SJSA1 (cell line): ENCODE measurements at places on chromosomes 2 and 18. TPM values are rescaled to one million over a fixed set of nuclear protein-coding genes. Genes with fewer than 3 reads are reported as not detected.
A peak's percentile ranks its signal among the peaks of the same experiment; 100 is the strongest.

GRCh38 chr2:121992700-121993099 lies 237.2 kb downstream of the TSN start:
- H3K36me3 ChIP-seq = no peaks in the 10 kb centered on the region
- DNase-seq = no peak
- 0 out of 2 replicates have a peak, but pooled peaks cover 3% of the 10 kb centered on the region for H3K27me3 ChIP-seq
- no peak overlapping the region for H3K4me3 ChIP-seq
- no peaks in the 10 kb centered on the region for H3K4me1 ChIP-seq

TMEM37 gene
- not detected in 2 replicates for total RNA-seq

AQP12A gene
- not detected in 2 replicates for total RNA-seq

DNA sequence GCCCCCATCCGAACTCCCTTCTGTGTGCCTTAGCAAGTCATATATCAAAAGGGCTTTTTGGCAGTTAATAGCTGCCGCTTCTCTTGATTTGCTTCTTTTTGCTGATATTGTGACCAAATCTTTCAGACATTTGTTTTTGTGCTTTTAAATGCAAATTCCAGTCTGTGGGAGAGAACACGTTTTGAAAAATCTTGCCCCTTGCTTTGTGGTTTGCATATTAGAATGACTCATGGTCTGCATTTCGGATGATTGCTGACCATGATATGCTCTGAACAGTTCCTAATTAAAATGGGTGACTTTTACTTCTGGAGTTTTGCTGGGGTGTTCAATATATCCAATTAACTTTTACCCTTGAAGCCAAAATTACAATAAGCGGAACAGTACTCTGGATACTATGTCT lies 58.2 kb upstream of the ST6GAL2 start:
- no peaks in the 10 kb centered on the region for H3K36me3 ChIP-seq
- no peaks in the 10 kb centered on the region for H3K27me3 ChIP-seq
- H3K27ac ChIP-seq = no peak overlapping the region
- no peak overlapping the region for H3K4me3 ChIP-seq
- no peak for DNase-seq
- peaks cover 7% of the 10 kb centered on the region for H3K4me1 ChIP-seq

SAG gene
- not detected in 2 replicates for total RNA-seq

GRCh38 chr2:68764806-68765311 lies 30.2 kb downstream of the ARHGAP25 start:
- H3K4me1 ChIP-seq = peaks cover 40% of the 10 kb centered on the region
- no peaks in the 10 kb centered on the region for H3K27me3 ChIP-seq
- DNase-seq = peak; percentile 50
- peak overlapping the region; percentile 23 for H3K4me3 ChIP-seq

GRCh38 chr18:11147962-11148679 lies 1.2 kb downstream of the PIEZO2 start:
- DNase-seq = no peak
- no peak overlapping the region for H3K27ac ChIP-seq
- peaks cover 20% of the 10 kb centered on the region for H3K4me1 ChIP-seq

GRCh38 chr2:229653531-229653930 lies 60.8 kb downstream of the DNER start:
- no peak for DNase-seq
- H3K27me3 ChIP-seq = 0 out of 2 replicates have a peak, but pooled peaks cover 4% of the 10 kb centered on the region
- no peaks in the 10 kb centered on the region for H3K36me3 ChIP-seq
- no peak overlapping the region for H3K27ac ChIP-seq
- no peak overlapping the region for H3K4me3 ChIP-seq

- H3K4me3 ChIP-seq = no peak overlapping the region
- H3K36me3 ChIP-seq = no peaks in the 10 kb centered on the region
- no peak for DNase-seq
- H3K27me3 ChIP-seq = no peaks in the 10 kb centered on the region
- H3K4me1 ChIP-seq = no peaks in the 10 kb centered on the region
Measured at GRCh38 chr18:30150586-30151250, 891.8 kb downstream of the DSC3 start.

DNA sequence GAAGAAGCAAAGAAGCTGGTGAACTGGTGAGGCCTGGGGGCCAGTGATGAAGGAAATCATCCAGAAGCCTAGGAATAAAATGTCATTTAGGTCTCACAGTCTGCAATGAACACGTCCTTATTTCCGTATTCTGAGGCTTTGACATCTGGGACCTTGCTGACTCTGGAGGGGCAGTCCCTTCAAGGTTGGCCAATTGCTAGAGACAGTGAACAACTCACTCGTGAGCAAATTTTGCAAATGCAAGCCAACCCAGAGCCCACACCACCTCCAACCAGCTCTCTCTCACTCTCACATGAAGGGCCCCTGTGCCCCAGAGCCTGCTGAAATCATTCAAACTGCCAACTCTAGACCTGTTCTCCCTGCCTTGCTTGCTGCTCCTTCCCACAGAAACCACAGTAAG lies 279.1 kb upstream of the LYPD1 start:
- DNase-seq = no peak
- H3K27ac ChIP-seq = no peak overlapping the region
- H3K27me3 ChIP-seq = no peaks in the 10 kb centered on the region
- no peak overlapping the region for H3K4me3 ChIP-seq
- no peaks in the 10 kb centered on the region for H3K4me1 ChIP-seq

ZEB2 gene
- total RNA-seq = 40.0 and 48.0 TPM in 2 replicates

DNA sequence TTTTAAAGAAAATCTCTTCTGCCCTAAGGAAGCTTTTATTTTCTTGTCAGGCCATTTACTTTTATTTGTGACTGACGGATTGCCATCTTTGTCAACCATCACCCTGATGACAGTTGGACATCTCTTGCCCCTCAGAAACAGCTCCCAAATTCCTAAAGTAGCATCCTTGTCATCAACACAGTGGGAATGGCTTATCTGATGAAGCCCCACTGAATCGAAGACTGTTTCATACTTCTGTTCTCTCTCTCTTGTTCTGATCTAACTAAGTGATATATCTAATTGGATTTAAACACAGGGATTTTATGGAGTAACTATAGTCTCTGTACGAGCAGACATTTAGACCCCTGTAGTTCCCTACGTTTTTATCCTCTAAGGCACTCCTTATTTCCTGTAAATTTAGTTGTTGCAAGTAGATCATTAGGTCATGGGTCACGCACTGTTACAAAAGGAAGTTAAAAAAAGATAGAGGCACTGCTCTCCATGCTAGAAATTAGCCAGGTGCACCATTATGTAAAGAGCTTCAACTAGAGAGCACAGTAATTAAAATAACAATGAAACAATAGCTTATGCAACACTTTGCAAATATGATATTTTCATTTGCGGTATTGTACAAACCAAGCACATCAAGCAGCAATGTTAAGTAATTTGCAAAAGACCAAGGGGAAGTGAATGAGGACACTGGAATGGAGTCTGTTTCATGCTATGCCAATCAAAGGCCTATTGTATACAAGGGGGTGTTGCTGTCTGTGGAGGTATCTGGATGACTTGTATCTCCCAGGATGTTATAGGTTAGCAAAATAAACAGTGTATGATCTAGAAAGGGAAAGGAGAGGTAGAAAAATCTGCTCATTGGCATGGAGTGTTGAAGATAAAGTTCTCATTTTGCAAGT lies 284.7 kb downstream of the LRRTM1 start:
- H3K27me3 ChIP-seq = no peaks in the 10 kb centered on the region
- no peak overlapping the region for H3K4me3 ChIP-seq
- H3K36me3 ChIP-seq = no peaks in the 10 kb centered on the region
- no peak for DNase-seq
- peaks cover 13% of the 10 kb centered on the region for H3K4me1 ChIP-seq

REG3G gene
- total RNA-seq = not detected in 2 replicates
